Natural killer cell (primary cell): ENCODE measurements at places on chromosomes 1 and 21. TPM values are rescaled to one million over a fixed set of nuclear protein-coding genes. Genes with fewer than 3 reads are reported as not detected.

Gene RGS16
- total RNA-seq, result 1.3 TPM

Gene B4GALT2
- total RNA-seq, result 5.5 TPM

Gene HLX
- 19.3 TPM for total RNA-seq

Gene GBP6
- 0.40 TPM for total RNA-seq

Gene TRNP1
- 3.0 TPM for total RNA-seq

Gene PLEKHG5
- total RNA-seq, result 0.16 TPM

Gene DESI2
- 24.1 TPM for total RNA-seq
